CD4-positive, alpha-beta T cell treated with Interleukin-12 subunit alpha and Interleukin-12 subunit beta, for 1 hour (primary cell): ENCODE measurements at places on chromosomes 1 and 21.

DNA sequence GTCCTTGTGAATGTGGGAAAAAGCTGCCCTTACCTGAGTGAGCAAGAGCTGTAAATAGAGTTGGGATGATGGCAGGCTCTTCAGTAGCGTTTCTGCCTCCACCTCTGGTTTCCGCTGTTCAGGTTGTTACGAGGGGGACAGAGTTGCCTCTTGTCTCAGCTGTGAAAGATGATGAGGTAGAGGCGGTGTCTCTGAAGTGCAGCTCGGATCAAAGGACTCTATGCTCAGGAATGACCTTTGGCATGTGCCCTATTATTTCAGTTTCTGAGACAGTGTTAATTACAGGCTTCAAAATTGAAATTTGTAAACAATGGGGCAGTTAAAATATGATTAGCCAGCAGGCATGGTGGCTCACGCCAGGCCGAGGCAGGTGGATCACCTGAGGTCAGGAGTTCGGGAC lies 70.3 kb downstream of the VPS26C start:
- DNase-seq: no peak

DNA sequence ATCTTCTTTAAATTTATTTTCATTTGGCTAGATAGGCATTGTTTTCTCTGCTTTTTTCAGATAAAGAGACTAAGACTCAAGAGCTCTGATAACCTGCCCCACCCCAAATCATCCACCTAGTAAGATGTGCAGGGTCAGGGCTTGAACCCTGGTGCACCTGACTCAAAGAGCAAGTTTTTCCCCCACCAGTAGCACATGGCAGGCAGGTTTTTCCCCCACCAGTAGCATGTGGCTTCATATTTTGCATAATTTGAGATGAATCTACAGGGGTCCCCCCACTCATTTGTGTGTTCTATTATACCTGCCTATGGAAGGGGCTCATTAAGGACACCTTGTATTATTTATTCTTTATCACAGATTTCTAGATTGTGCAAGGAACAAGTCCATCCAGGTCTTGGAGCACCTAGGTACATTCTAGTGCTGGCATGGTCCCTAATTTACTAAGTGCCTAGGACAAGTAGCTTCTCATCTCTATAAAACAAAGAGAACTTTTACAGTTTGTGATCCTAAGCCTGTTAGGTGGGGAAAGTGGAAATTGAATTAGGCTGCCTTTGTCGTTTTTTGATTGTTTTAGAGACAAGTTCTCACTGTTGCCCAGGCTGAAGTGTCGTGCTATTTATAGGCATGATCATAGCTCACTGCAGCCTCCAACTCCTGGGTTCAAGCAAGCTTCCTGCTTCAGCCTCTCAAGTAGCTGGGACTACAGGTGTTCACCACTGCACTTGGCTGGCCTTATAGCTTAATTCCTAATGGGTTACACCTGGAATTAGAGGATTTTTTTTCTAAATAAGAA lies 13.2 kb upstream of the CTSE start:
- no peak for DNase-seq

DNA sequence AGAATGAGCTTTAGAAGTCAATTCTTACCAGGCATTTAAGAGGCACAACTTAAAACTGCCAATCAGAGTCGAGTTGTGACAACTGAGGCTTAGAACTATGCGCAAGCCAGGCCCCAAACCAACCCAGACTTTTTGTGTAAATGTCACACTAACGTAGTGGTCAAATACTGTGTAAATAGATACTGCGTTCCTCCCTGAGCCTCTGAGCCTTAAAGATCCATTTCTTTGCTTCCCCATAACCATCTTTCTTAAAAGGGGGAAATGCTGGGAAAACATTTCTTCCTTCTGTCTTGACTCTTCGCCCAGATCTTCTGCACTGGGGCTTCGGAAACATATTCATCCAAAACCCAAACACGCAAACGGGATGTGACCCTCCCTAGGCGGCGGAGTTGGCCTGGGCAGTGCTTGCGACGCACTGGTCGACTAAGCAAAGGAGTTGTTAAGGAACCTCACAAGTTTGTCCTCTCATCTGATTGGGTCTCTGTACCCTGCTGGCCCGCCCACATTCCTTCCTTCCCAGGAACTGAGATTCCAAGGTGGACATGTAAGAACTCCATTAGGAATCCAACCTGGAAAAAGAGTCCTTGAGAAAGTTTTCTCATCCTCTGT lies 2.6 kb downstream of the ADAMTS5 start:
- DNase-seq: no peak

GRCh38 chr1:10064416-10065343 lies 31.9 kb downstream of the UBE4B start:
- DNase-seq: no peak

DNA sequence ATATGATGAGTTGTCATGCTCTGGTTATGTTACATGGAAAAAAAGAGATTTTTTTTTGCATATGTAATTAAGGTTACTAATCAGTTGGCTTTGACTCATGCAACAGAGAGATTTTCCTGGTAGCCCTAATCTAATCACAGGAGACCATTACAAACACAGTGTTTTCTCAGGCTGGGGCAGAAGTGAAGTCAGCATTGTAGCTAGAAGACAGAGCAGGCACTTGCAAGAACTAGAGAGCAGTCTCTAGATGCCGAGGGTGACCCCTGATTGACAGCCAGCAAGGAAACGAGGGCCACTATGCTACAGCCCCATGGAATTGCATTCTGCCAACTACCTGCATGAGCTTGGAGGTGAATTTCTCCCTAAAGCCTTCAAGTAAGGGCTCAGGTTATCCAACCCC lies 151.3 kb downstream of the RUNX1 start:
- DNase-seq: no peak

GRCh38 chr1:2248127-2248826 lies 20.2 kb downstream of the SKI start:
- DNase-seq: no peak

DNA sequence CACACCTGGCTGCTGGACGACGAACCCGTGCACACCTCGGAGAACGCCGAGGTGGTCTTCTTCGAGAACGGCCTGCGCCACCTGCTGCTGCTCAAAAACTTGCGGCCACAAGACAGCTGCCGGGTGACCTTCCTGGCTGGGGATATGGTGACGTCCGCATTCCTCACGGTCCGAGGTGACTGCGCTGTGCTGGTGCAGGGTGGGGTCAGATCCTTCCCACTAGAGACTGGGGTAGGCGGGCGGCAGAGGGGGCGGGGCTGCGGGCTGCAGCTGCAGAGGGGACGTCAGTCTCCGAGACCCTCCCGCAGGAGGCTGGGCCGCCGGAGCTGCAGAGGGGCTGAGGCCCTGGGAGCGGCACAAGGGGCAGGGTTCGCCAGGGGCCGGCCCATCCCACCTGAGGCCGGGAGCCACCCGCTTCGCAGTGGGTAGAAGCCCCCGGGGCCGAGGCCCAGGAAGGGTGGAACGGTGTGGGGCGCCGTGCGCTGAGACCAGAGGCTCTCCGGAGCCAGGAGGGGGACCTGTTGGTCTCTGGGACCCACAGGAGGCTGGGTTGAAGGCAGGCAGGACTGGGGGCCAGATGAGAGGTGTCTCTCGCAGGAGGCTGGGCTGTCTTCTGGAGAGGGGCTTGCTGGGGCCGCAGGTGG lies 90.6 kb downstream of the TRIM11 start:
- DNase-seq: no peak

DNA sequence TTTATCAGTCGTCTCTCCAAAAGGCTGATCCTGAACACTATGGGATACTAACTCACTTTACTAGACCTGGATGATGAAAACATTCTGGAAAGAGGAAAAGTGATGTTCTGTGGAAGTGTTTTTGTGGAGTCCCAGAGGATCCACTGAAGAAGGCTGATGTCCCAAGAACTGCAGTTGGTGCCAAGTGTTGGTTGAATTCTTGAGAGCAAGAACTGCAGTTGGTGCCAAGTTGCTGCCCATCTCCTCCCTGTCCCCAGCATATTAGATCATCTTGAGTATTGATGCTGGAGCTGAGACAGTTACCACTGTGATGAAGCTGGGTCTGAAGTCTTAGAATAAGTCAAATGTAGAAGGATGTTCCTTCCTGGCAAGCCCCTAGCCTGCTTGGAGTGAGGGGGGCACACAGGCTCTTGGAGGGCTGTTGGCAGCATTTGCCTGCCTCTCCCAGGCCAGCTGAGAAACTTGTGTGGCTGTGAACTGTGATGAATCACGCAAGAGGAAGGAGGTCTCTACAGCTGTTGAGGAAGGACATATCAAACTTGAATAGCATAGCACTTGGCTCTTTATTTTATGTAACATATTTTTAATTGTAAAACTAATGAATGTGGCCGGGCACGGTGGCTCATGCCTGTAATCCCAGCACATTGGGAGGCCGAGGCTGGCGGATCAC lies 48.1 kb downstream of the DNAJC6 start:
- DNase-seq: no peak

GRCh38 chr21:42338729-42339715 lies 11.8 kb downstream of the TFF2 start:
- DNase-seq: no peak

GRCh38 chr1:18191037-18191436 lies 83.4 kb downstream of the IGSF21 start:
- DNase-seq: no peak

DNA sequence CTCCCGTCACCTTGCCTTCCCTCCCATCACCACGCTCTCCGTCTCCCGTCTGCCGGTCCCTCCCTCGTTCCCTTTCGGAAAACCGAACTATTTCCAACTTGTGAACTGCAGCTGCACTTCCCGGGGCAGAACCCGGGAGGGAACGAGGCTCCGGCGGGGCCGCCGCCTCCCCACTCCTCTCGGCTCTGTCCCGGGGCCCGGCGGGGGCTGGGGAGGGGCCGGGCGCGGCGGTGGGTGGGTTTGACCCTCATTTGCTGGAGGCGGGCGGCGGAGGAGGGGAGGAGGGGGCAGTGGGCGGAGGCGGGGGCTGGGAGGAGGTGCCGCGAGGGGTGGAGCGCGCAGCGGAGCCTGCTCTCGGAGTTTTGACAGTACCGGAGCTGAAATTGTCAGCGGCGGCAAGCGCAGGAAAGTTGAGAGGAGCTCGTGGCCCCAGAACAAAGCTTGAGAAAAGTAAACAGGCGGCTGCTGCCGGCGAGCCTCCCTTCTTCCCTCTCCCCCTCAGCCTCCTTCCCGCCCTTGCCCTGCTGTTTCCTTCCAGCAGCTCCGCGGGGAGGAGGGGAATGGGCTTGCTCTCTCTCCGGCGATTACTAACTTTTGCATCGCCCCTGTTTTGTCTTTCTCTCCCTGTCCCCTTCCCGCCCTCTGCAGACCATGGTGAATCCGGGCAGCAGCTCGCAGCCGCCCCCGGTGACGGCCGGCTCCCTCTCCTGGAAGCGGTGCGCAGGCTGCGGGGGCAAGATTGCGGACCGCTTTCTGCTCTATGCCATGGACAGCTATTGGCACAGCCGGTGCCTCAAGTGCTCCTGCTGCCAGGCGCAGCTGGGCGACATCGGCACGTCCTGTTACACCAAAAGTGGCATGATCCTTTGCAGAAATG lies 2.9 kb downstream of the LMO4 start:
- peak; percentile 78 for DNase-seq

DNA sequence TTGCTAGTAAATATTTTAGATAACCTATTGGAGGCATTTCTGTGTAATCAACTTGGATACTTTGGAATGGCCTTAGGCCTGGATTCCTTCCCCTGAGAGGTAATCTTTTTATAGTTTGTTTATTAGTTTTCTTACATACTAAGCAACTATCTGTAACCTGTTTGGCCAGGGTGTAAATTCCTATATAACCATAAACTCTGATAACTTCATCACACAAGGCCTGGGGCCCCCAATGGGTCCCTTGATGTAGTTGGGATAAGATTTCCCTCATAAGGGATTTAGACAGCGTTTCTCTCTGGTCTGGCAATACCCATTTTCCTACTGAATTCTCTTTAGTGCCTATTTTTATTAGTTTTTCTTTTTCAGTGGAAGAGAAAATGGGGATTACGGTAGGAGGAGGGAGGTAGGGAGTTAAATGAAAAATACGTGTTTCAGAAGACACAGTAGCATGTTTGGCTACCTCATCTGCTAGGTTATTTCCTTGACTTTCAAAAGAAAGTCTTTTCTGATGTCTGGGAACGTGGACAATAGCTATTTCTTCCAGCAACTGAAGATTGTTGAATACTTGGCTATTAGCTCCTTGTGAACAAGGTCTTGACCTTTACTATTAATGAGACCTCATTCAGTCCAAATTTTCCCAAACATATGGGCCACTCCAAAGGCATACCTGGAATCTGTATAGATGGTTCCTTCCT lies 7.4 kb upstream of the AADACL3 start:
- DNase-seq: no peak

- peak; percentile 70 for DNase-seq
Measured at GRCh38 chr1:40032240-40032891, 8.2 kb upstream of the CAP1 start.

GRCh38 chr1:21763694-21764419 lies 19.1 kb downstream of the USP48 start:
- no peak for DNase-seq

- DNase-seq: no peak
Measured at GRCh38 chr1:163202833-163203451, at the start of gene RGS5. Gene RGS5, minus strand, starts transcription at chr1:163202916. Its CDS starts 81 bp downstream, at chr1:163202835.

GRCh38 chr1:63984930-63985290 lies 211.1 kb downstream of the ROR1 start:
- no peak for DNase-seq

GRCh38 chr1:156822680-156823079 lies 6.0 kb upstream of the SH2D2A start:
- no peak for DNase-seq

GRCh38 chr1:111843177-111843576 lies 87.5 kb downstream of the DDX20 start:
- DNase-seq: no peak

DNA sequence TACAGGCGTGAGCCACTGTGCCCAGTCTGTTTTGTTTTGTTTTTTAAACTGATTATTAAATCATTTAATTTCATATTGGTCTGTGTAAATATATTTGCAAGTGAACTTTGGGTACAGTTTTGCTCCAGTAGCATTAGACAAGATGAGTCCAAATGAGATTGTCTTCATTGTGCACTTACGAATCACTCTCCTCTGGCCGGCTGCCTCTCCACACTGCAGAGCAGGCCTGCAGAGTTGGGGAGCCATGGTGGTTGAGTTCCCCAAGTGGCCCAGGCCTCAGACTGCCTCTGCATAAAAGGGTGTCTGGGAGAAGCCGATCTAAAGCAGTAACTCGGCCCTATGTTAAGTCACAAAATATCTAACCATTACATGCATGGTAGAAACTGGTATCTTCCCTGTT lies 74.8 kb downstream of the ATP5PO start:
- no peak for DNase-seq

- no peak for DNase-seq
Measured at GRCh38 chr1:111768023-111768422, 12.3 kb downstream of the DDX20 start.

GRCh38 chr1:167022384-167022783 lies 33.3 kb downstream of the MAEL start:
- no peak for DNase-seq

GRCh38 chr1:92538413-92539061 lies 51.8 kb upstream of the GFI1 start:
- DNase-seq: peak; percentile 22

DNA sequence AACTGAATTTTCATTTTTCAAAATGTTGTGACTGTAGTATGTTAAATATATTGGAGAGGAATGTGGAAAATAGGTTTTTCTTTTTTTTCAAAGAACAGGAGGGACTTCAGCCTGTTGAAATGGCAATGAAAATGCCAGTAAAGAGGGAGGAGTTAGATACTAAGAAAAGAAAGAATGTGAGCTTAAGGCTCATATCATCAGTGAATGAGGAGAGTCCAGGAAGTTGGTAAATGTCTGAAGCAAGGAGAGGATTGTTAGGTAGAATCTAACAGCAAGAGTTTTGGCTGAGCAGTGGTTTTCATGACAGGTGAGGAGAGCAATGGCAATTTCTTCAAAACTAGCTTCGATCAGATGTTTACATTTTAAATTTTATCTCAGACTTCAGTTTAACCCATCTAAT lies 43.0 kb downstream of the PLA2G4A start:
- no peak for DNase-seq

GRCh38 chr1:49331066-49331852 lies 554.6 kb upstream of the BEND5 start:
- no peak for DNase-seq
